CD4-positive, alpha-beta T cell treated with Interferon gamma for 1 hour (primary cell): ENCODE measurements at places on chromosomes 16 and 17.

GRCh38 chr16:2278956-2279800 lies 11.3 kb upstream of the RNPS1 start:
- DNase-seq = no peak

DNA sequence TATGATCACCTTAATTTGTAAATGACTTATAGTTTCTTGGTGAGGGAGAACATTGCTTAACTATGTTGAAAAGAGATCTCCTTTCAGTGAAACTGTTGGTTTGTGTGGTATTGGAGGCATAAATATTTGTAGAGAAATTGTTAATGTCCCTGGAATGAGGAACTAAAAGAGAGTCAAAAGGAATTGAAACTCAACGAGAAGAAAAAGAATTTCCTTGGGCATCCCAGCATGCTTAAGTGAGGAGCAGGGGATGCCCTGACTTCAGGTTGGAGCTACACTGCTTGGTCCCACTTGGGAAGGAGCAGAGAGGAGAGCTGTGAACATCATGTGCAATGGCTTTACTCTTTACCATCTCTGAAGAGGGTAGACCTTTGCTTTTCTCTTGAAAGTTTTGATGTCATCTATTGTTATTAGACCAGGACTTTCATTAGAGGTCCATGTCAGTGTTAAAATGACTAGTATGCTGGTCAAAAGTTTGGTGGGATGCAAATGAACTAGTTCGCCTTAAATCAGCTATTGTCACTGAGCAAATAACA lies 21.7 kb downstream of the KRT23 start:
- no peak for DNase-seq

DNA sequence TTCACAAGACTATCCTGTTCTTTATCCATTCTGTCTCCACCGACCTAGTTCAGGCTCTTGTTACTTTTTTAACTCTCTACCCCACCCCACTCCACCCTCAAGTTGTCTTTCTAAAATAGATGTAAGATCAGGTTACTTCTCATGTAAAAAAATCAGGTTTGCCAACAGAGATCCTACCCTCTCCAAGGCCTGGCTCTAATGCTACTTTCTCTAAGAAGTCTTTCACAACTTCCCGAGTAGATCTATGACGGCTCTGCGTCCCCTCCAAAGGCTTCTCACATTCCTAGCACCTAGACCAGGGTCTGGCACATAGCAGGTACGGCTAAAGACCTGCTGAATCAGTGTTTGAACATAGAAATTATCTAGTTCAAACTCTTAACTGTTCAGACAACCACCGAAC lies 14.1 kb upstream of the ITGAE start:
- no peak for DNase-seq

DNA sequence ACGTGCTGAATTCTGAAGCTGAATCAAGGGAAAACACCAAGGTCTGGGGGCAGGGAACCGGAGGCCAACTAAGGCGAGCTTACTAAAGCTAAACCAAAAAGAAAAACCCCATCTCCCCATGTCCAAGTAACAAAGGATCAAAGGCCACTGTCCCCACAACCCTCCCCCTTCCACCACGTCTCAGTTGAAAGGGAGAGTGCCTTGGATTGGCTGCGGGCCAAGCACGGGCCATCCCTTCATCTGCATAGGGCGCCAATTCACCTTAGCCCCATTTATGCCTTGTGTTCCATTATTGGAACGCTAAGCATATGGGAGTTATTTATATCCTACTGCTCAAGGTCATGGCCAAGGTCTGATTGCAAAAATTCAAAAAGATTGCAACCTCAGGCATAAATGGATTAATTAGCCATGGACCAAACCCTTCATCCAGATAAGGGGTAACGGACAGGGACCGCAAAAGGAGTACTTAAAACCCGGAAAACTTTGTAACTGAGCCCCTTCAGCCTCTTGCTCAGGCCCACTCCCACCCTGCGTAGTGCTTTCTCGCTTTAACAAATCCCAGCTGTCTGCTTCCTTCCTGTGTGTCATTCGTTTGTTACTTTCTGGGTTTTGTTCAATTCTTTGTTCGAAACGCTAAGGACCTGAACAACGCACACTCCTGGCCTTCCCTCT lies 740 bp upstream of the ATP6V0D1 start:
- peak; percentile 23 for DNase-seq

DNA sequence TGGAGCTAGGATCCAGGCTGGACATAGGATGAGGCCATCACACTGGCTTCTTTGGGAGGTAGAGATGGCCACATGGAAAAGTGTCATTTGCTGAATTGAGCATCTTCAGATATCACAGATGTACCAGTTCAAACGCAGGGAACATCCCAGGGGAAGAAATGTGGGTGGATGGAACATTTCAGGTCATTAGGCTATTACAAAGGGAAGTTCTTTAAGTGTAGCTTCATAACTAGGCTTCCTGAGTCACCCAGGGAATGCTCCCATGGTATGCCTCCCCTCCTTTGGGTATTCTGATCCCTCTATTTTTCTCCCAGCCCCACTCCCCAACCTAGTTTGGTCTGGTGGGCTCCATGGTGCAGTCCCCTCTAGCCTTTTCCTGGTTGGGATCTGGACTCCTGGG lies 69.8 kb upstream of the IRX3 start:
- no peak for DNase-seq
